LHCN-M2 (cell line): ENCODE measurements at places on chromosomes 1 and 21.
A peak's percentile ranks its signal among the peaks of the same experiment; 100 is the strongest.

GRCh38 chr1:156146020-156146768, 7.2 kb upstream of the SEMA4A start:
- DNase-seq: peak; percentile 96

DNA sequence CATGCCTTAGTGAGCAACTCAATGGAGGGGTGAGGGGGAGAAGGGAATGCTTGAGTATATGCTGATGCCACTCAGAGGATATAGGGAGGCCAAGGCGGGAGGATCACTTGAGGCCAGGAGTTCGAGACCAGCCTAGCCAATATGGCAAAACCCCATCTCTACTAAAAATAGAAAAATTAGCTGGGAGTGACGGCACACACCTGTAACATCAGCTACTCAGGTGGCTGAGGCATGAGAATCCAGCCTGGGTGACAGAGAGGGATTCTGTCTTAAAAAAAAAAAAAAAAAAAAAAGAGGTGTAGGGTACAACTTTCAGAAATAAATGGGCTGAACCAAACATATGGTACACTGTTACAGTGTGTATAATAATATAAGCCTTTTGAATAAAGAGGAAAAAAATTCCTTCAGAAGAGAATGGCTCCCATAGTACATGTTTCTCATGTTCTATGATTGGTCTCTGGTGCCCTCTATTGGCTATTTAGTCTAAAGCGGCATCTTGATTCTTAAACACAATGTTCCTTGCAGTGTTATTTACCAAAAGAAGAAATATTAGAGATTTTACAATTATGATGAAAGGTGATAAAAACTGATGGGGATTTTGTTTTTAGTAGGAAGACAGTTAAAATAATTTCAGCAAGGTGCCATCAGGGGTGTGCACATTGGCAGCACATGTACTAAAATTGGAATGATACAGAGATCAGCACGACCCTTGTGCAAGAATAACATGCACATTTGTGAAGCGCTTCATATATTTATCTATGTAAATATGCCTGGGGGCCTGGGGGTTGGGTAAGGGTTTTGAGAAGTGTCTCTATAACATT, 109.8 kb downstream of the PATJ start:
- DNase-seq: peak; percentile 64

GRCh38 chr1:46134660-46135331, 2.4 kb upstream of the PIK3R3 start:
- peak; percentile 76 for DNase-seq

GRCh38 chr1:156725683-156726280, 2.5 kb upstream of the METTL25B start:
- peak; percentile 86 for DNase-seq

- DNase-seq: no peak
These were observed 140.8 kb downstream of the ASTN1 start for GRCh38 chr1:177023726-177024125.

- DNase-seq: peak; percentile 17
These were observed 40.4 kb upstream of the RPL11 start for GRCh38 chr1:23651069-23651808.

- DNase-seq: no peak
These were observed 216.6 kb upstream of the ZP4 start for GRCh38 chr1:238107322-238107721.

GRCh38 chr1:178361847-178362246, 134.9 kb downstream of the CLEC20A start:
- no peak for DNase-seq

- no peak for DNase-seq
These were observed 45.3 kb downstream of the NR5A2 start for GRCh38 chr1:200072636-200073285.

GRCh38 chr1:244839656-244840055, 4.2 kb downstream of the COX20 start:
- DNase-seq: peak; percentile 54

- peak; percentile 12 for DNase-seq
These were observed 31.5 kb downstream of the LYST start for GRCh38 chr1:235835226-235835625.

DNA sequence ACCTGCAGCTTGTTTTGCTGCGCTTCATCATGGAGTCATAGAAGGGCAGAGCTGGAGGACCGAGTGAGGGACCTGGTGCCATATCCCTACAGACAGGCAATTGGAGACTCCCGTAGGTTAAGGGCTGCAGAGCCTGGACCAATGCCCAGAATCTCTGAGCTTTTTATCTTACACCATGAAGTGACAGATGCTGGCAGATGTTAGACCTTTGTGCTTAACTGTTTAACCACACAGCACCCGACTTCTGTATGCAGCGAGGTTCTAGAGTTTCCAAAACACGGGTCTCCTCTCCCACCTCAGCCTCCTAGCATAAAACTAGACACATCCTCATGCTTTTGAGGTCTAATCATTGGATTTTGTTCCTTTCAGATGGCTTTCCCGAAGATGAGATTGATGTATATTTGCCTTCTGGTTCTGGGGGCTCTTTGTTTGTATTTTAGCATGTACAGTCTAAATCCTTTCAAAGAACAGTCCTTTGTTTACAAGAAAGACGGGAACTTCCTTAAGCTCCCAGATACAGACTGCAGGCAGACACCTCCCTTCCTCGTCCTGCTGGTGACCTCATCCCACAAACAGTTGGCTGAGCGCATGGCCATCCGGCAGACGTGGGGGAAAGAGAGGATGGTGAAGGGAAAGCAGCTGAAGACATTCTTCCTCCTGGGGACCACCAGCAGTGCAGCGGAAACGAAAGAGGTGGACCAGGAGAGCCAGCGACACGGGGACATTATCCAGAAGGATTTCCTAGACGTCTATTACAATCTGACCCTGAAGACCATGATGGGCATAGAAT, 47.6 kb downstream of the B3GALT5 start:
- peak; percentile 95 for DNase-seq

- DNase-seq: peak; percentile 32
These were observed 46.5 kb downstream of the SAMD13 start for GRCh38 chr1:84347932-84348555.

DNA sequence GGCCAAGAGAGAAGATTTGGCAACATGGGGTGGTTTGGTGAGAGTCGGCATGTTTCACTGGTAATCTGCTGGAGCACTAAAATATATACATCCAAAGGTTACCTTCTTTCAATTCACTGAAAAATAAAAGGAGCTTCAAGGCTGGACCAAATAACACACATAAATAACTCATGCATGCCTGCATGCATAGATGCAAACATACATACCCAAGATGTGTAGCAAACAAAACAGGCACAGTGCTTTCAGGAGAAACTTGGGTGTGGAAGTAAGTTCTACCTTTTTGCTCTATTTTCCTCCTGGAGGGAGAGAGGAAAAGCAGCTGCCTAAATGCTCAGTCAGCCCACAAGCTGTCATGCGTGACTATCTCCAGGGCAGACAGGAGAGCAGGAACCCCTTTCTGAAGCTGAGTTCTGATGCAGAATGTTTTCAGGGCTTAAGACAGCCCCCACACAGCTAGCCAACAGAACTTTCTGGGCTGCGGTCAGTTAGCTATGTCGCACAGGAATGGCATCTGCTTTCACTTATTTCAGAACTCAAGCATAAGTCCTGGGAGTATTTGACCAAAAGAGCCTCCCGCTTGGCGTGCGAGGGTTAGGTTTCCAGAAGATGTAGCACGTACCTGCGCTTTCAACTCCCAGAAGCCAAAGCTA, 166.2 kb downstream of the TOMM20 start:
- peak; percentile 99 for DNase-seq

DNA sequence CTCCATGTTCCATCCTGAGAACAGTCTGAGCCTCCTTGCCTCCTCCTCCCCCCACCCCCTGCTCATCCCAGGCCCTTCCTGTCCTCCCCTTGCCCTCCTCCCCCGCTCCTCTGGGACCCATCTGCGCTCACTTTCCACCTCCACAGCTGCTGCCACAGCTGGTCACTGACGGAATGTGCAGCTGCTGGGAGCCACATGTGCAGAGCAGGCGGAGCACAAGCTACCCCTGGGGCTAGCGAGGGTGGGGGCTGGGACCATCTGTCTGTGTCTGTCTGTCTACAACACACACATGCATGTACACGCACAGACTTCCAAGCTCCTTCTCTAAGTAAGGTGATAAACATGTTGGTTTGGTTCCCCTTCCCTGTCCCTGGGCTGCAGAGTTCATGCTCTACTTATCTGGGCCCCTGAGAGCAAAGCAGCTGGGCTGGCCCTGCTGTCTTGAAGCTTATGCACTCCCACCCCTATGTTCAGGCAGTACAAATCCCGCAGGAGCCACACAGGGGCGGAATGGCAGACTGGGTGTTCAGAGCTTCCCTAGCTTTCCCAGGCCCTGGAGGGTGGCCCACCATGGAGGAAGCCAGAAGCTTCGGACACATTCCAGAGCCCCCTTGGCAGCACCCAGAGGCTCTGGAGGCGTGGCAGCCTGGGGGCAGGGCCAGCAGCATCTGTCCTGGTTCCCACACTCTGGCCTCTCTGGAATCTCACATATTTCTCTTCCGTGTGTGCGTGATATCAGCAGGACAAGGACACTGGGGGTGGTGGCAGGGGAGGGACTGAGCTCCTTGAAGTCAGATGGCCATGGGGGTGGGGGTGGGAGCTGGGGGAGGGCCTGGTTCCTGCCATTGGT, 7.0 kb upstream of the HEYL start:
- peak; percentile 100 for DNase-seq

- DNase-seq: peak; percentile 44
These were observed at the start of gene PFKL for GRCh38 chr21:44299458-44300261. PFKL (plus strand) TSS chr21:44300053; CDS start chr21:44300106, 53 bp downstream.

- DNase-seq: peak; percentile 52
These were observed 1280.3 kb upstream of the B3GALT2 start for GRCh38 chr1:194466706-194467105.

GRCh38 chr1:55362558-55362957, 147.4 kb upstream of the USP24 start:
- peak; percentile 89 for DNase-seq

DNA sequence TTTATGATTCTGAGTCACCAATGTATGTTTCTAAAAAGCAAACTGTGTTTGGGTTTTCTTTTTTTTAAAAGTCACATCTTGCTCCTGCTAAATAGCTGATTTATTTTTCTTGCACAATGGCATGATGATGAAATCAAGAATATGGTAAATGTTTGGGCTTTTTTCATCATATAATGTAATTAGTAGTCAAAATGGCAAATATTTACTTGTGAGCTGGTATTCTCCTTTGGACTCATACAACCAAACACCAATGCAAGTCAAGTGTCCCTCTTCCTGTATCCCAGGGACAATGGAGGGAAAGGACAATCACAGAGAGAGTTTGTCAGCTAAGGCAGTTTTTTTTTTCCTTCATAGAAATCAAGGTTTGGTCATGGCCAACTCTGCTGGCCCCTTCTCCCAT, 94.6 kb upstream of the RALGPS2 start:
- no peak for DNase-seq

- no peak for DNase-seq
These were observed 198.7 kb downstream of the SETD4 start for GRCh38 chr21:35861661-35862060.

DNA sequence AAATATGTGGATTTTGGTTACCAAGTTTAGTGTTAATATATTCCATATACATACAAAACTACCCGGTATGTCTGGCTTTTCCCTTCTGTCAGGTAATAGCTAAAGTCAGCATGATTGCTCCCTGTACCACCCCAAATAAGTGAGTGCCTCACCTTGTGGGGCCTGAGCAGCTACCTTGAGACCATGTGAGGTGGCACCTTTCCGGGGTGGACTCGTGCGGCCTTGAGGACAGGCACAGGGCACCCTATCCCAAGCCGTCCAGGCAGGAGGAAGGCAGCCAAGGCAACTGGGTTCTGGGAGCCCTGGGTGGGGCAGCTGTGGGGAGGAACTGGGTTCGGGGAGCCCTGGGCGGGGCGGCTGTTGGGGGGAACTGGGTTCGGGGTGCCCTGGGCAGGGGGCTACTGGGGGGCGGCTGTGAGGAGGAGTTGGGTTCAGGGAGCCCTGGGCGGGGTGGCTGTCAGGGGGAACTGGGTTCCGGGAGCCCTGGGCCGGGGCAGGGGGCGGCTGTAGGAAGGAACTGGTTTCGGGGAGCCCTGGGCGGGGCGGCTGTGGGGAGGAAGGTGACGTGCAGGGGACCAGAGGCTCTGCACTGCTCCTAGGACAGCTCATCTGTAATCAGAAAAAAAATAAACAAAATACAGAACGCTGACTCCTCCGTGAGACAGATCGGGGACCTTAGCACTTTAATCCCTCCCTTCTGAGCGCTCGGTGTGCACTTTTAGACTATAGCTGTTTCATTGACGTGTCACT, 63.3 kb downstream of the POFUT2 start:
- no peak for DNase-seq

DNA sequence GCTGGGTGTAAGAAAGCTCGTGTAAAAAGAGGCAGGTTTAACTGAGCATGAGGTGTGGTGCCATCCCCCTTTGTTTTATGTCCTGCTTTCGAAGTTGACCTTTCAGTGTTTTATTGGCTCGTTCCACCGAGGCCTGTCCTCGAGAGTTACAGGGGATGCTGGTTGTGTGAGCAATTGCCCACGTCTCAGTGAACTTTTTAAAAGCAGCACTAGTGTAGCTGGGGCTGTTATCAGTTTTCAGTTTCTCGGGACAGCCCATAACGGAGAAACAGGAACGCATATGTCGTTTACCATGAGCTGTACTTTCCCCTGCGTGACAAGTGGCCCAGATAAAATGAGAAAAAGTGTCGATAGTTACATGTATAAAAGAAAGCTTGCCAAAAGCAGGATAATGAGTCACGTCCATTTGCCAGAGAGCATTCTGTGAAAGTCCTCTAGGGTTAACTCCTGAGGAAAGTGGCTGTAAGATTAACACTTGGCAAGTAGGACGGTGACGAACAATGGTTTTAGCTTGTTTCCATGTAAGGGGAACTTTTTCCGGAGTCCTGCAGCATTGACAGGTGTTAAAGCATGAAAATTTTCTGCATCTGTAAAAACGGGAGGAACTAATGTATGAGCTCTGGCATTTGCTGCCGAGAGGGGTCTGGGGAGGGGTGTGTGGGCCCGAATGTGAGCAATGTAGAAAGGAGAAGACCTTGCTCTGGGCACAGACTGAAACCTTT, 7.8 kb upstream of the LRRC47 start:
- DNase-seq: peak; percentile 56

GRCh38 chr21:37631319-37632117, 264.9 kb downstream of the DYRK1A start:
- DNase-seq: no peak

- DNase-seq: no peak
These were observed 29.0 kb upstream of the SARS1 start for GRCh38 chr1:109184687-109185086.

- no peak for DNase-seq
These were observed 83.8 kb downstream of the STUM start for GRCh38 chr1:226632169-226632879.

- peak; percentile 58 for DNase-seq
These were observed 38.4 kb upstream of the FOXO6 start for GRCh38 chr1:41322835-41323234.

GRCh38 chr1:39395357-39395831, 96.0 kb upstream of the BMP8A start:
- peak; percentile 89 for DNase-seq

DNA sequence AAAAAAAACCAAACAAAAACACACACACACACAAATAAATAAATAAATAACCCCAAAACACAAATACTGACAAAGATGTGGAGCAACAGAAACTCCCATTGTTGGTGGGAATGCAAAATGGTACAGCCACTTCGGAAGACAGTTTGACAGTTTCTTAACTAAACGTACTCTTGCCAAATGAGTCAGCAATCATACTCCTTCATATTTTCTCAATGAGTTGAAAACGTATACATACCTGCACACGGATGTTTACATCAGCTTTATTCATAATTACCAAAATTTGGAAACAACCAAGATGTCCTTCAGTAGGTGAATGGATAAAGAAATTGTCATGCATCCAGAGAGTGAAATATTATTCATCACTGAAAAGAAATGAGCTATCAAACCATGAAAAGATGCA, 23.5 kb downstream of the ASAP3 start:
- no peak for DNase-seq
